Stimulated activated CD4-positive, alpha-beta T cell treated with anti-CD3 and anti-CD28 coated beads, Interleukin-2, amount 100 ng/mL, for 48 hours (primary cell): ENCODE measurements at places on chromosomes 13 and 19.

- no peak for DNase-seq
These were observed 29.1 kb upstream of the TPTE2 start for GRCh38 chr13:19590423-19590822.

DNA sequence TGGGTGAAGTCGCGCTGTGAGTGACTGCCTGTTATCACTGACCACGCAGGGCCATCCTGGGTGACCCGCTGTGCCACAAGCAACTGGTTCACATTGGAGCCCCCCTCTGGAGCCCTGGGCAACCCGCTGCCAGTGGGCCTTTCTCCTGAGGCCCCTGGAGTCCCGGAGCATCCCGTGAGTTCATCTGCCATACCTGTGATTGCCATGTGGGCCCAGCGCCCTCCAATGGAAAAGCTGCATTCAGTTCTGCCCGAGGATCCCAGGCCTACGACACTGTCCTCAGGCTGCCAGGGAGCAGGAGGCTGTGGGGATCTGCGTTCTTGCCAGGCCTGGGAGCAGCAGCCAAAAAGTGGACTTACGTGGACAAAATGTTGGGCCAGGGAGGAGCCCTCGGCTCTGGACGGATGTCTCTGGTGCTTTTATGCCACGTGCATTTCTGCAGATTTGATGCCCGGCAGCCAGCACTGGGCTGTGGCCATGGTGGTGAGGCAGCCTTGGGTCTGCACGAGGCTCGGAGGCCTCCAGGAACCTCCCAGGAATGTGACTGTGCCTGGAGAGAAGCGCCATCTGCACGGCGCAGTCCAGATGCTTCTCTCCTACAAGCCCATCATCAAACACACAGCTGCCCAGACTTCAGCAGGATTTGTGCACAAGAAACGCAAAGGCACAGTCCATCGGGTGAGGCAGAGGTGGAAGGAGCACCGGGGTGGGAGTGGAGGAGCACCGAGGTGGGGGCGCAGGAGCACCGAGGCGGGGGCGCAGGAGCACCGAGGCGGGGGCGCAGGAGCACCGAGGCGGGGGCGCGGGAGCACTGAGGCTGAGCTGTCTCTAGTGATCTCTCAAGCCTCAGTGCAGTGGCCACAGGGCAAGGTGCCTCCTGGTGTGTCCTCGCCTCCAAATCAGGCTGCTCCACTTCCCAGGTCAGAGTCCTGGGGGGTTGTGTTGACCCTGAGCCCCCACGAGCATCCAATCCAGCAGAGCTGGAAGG, 44.0 kb downstream of the C13orf46 start:
- no peak for DNase-seq

- no peak for DNase-seq
These were observed 134.1 kb upstream of the RNF113B start for GRCh38 chr13:98311200-98311548.

GRCh38 chr13:26370553-26370952, 116.6 kb downstream of the CDK8 start:
- DNase-seq: no peak

GRCh38 chr13:33277946-33278345, 7.6 kb downstream of the STARD13 start:
- DNase-seq: no peak

- DNase-seq: no peak
These were observed 422.3 kb upstream of the GPC6 start for GRCh38 chr13:92804346-92804745.

DNA sequence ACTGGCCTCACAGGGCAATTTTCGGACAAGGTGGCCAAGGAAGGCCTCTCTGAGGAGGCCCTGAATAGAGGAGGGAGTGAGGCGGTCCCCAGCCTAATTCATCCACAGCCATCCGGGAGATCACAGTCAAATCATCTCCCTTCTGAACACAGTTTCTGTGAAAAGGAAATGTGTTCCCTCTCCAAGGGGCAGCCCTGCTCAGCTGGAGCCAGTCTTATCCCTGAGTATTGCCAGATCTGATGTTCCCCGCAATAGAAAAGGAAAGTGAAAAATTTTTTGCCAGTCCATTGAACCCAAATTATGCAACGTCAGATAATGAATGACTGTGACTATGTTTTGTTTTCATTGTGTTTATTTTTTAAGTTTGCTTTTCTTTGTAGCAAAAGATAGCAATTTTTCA, 125.9 kb downstream of the SIPA1L3 start:
- no peak for DNase-seq

DNA sequence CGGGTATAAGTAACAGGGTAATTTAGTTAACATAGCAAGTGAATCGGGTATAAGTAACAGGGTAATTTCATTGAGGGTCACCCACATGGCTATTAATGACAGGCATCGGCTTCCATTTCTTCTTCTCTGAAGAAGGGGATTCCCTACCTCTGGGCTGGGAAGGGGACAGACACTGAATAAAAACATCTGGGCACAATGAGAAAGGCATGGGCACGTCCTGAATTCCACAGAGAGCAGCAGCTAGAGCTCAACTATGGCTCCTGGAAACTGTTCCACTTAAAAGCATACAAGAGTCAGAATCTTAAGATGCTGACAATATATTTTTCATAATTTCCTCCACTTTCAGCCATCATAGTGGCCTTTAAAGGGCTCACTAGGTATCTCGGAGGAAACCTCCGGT, 51.8 kb downstream of the CRYL1 start:
- DNase-seq: no peak
